ENCODE measurements at places on chromosomes 2 and 18. TPM values are rescaled to one million over a fixed set of nuclear protein-coding genes. Genes with fewer than 3 reads are reported as not detected.

DNA sequence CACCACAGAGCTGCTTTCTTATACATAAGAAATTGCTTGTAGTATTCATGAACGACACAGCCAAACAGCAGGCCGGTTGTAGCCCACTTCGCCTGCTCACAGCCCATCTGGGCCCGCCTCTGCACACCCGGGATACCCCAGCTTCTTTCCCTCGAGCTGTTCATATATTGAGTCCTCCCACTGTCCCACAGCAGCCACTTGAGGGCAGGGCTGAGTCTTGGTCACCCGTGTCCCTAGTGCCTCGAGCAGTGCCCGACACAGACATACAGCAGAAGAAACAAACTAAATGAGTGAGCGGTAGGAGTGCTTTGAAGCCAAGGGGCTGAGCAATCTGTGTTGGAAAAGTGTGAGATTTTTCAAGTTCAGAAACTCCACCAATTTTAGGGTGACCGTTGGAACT is 251.4 kb downstream of the KLHL29 start:
- no peak for DNase-seq

GRCh38 chr2:163556511-163556910 is 179.3 kb downstream of the FIGN start:
- no peak for DNase-seq

GRCh38 chr2:21117688-21118087 is 6.1 kb upstream of the TDRD15 start:
- no peak for DNase-seq

AOX1 gene
- not detected for total RNA-seq

LYPD1 gene
- total RNA-seq = not detected

LOXHD1 gene
- 0.14 TPM for total RNA-seq

DNA sequence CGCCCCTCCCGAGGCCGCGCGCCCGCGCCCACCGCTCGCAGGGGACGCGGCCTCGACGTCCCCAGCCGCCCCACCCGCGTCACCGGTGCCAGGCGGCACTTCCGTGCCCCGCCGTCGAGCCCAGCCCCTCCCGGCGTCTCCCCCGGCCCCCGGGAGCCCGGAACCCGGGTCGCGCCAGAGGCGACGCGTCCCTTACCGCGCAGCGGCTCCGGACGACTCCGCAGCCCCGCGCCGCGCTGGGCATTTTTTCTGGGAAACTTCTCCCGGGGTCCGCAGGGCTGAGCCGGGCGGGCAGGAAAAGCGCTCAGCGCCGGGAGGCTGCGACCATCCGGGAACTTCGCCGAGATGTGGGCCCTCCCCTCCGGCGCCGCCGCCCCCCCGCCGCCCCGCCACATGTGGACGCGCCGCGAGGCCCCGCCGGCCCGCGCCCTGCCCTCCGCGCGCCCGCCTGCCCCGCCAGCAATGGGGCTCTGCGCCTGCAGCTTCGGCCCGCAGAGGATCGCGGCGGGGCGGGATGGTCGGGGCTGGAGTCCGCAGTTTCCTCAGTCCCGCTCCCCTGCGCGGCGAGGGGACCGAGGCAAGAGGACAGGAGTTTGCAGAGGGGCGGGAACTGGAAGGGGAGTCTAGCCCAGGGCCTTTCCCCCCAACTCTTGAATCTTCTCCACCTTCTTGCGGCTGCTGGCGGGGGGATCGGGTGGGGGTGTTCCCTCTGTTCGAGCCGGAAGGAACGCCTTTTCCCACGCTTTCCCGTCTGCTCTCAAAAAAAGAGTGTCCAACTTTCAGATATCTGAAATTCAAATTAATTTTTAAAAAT is 81.5 kb downstream of the CHRNA1 start:
- peak; percentile 63 for DNase-seq

APOB gene
- not detected for total RNA-seq

GRCh38 chr2:100262046-100262445 is 60.3 kb downstream of the LONRF2 start:
- no peak for DNase-seq

KCTD1 gene
- 5.8 TPM for total RNA-seq

DNA sequence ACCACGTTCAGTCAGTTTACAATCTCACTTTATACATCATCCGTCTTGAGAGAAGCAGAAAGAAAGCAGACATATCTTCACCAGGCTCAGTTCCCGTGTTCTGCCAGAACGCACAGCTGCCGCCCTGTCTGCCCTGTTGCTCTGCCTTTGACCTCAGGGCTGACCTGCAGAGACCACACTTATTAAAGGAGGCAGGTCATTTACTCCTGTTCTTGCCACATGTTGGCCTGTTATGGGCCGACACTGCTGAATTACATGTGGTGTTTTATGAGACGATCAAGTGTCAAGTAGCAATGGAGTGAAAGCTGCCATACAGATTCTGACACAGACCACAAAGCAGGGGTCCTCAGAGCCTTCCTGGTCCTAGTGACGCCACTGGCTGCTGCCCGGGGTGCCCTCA is 232.2 kb downstream of the TTC32 start:
- DNase-seq = no peak

GRCh38 chr2:241565411-241565810 is 6.9 kb downstream of the BOK start:
- DNase-seq = no peak

DNA sequence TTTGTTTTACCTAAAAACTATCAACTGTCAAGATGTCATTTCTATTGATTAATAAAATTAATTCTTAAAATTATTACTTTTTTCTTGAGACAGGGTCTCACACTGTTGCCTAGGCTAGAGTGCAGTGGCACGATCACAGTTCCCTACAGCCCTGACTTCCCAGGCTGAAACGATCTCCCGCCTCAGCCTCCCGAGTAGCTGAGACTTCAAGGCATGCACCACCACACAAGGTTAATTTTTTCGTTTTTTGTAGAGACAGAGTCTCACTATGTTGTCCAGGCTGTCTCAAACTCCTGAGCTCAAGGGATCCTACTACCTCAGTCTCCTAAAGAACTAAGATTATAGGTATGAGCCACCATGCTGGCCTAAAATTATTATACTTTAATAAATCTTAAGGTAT is 18.7 kb downstream of the HNRNPLL start:
- DNase-seq = no peak

- no peak for DNase-seq
Observed at GRCh38 chr2:60509066-60509465, 44.4 kb downstream of the BCL11A start.

FAM124B gene
- total RNA-seq = 1.9 TPM

- peak; percentile 67 for DNase-seq
Observed at GRCh38 chr2:8682719-8683667, 1.1 kb downstream of the ID2 start.

- DNase-seq = no peak
Observed at GRCh38 chr2:13401312-13401711, 684.6 kb downstream of the TRIB2 start.

GRCh38 chr2:174779361-174779928 is 15.2 kb upstream of the CHRNA1 start:
- DNase-seq = peak; percentile 49

GRCh38 chr2:45172760-45173392 is 163.6 kb upstream of the SIX2 start:
- DNase-seq = no peak

- no peak for DNase-seq
Observed at GRCh38 chr2:71069376-71069775, 928 bp downstream of the NAGK start.

- no peak for DNase-seq
Observed at GRCh38 chr2:83650161-83650560, 808.9 kb downstream of the SUCLG1 start.

APCDD1 gene
- total RNA-seq = not detected

TACR1 gene
- not detected for total RNA-seq

- DNase-seq = no peak
Observed at GRCh38 chr2:133360190-133360589, 208.1 kb downstream of the NCKAP5 start.

CRYBA2 gene
- total RNA-seq = not detected

- DNase-seq = no peak
Observed at GRCh38 chr2:237207646-237208045, 122.0 kb downstream of the COPS8 start.

SLC30A3 gene
- total RNA-seq = not detected

CENPO gene
- total RNA-seq = 8.1 TPM

- no peak for DNase-seq
Observed at GRCh38 chr2:215856080-215856479, 157.3 kb downstream of the MREG start.

DNA sequence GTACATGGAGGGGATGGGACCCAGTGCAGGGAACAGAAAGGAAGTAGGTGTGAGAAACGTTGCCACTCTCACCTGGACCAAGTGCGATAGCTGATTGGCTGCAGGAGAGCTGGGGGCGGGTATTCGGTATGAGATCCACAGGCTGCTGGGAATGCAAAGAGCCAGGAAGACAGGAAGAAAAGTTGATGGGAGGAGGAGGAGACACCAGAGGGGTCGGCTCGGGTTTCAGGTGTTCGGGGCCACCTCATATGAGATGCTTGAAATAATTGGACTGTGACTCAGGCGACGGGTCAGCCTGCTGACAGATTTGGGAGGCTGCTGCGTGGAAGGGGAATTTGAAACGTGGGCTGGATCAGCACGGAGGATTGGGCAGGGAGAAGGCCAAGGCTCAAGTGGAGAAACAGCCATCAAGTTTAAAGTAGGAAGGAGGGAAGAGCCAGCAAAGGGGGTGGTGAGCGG is 65.1 kb downstream of the MRPS9 start:
- DNase-seq = no peak

DNA sequence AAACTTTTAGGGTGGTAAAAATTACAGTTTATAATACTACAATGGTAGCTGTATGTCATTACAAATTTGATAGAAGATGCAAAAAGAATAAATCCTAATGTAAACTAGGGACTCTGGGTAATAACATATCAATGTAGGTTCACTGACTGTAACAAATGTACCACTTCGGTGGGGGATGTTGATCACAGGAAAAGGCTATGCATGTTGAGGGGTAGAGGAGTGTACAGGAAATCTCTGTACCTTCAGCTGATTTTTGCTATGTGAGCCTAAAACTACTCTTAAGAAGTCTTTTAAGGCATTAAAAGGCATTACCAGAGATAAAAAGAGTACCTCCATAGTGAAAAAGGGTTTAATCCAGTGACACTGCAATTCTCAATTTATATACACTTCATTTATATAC is 25.0 kb downstream of the TRIP12 start:
- DNase-seq = no peak

CHRNG gene
- total RNA-seq = not detected

All from natural killer cell (primary cell).